ENCODE measurements at places on chromosomes 1 and 21. TPM values are rescaled to one million over a fixed set of nuclear protein-coding genes. Genes with fewer than 3 reads are reported as not detected.

DNA sequence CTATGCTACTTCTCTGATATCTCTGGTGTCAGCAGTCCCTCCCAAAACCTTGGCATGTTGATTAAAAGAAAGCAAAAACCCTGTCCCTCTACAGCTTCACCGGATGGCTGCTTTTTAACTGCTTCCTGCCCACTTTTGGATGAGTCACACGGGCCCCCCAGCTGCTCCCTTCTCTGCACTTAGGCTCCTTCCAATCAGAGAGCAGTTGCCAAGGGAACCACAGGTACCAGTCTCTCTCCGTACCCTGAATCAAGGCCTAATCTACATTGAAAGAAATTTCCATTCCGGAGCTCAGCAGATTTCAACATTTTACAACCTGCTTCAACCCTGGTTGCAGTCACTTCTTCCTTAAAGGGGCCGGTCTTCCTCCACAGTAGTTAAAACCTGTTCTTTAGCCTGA is 70.6 kb upstream of the GJB5 start:
- H3K4me1 ChIP-seq: no peaks in the 10 kb centered on the region
- no peaks in the 10 kb centered on the region for H3K27me3 ChIP-seq
- H3K36me3 ChIP-seq: no peaks in the 10 kb centered on the region
- no peak overlapping the region for H3K4me3 ChIP-seq
- DNase-seq: no peak

Gene CD53
- polyA plus RNA-seq: 1,104 TPM

Gene CEP170
- 7.4 TPM for polyA plus RNA-seq

Gene EBNA1BP2
- polyA plus RNA-seq: 53.9 TPM

Gene HPCAL4
- polyA plus RNA-seq: 2.5 TPM

DNA sequence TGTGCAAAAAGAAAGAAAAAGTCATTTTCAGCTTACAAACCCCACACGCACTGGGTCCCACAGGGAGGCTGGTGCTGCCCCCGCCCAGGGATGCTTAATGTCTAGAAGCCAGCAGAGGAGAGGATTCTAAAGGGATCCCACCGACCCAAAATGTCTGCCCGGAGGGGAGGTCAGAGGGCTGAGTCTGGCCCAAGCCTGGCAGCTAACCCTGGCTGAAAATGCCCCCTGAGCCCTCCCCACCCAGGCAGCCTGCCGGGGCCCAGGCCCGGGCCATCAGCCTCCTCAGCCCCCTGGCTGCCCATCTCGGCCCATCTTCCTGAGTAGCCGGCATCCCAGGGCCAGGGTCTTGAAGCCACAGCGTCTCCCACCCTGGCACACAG is 33.5 kb downstream of the ACOT7 start:
- H3K27me3 ChIP-seq: no peaks in the 10 kb centered on the region
- peak overlapping the region; percentile 41 for H3K4me3 ChIP-seq
- peaks cover 48% of the 10 kb centered on the region for H3K4me1 ChIP-seq
- no peaks in the 10 kb centered on the region for H3K36me3 ChIP-seq
- DNase-seq: no peak

DNA sequence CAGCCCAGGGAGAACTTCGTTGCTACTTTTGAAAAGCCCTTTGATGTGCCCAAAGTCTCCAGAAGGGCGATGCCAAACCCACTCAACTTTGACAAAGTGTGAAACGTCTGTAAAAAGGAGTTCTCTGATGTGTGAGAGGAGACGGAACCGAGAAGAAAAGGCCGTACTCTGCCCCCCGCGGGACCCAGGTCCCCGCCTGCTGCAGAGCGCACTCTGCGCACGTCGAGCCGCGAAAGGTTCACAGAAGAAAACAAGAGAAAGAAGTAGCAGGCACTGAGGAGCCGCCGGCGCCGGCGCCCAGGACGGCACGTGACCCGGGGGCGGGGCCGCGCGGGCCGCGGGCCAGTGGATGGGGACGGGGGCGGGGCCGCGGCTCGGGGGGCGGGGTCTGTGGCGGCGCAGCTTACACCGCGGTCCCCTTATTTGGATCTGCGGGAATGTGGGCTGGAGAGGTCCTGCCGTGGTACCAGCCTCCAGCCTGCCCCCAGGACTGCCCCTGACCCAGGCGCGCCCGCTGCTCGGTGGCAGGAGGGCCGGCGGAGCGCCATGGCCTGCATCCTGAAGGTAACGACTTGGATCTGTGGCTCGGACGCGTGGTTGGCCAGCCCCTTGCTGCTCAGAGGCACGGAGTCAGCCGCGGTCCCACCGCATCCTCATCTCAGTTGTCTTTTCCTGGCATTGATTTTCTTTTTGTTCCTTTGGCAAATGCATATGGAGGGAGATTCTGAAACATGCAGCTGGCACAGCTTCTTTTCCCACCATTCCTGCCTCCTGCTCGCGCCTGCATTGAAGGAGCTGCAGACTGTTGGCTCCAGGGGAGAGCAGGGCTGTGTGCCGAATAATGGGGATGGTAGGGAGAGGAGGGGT is at the start of gene ST6GALNAC3:
TSS of gene ST6GALNAC3 (plus strand) at position 426 of the 867 bp plus-strand sequence.
- peak within 1 kb of the TSS; percentile 72 for H3K4me3 ChIP-seq
- H3K4me1 ChIP-seq: peaks cover 8% of the 10 kb centered on the region
- peak; percentile 56 for DNase-seq
- H3K27ac ChIP-seq: no peak within 1 kb of the TSS
- no peaks in the 10 kb centered on the region for H3K27me3 ChIP-seq

Gene CHI3L2
- 20.8 TPM for polyA plus RNA-seq

DNA sequence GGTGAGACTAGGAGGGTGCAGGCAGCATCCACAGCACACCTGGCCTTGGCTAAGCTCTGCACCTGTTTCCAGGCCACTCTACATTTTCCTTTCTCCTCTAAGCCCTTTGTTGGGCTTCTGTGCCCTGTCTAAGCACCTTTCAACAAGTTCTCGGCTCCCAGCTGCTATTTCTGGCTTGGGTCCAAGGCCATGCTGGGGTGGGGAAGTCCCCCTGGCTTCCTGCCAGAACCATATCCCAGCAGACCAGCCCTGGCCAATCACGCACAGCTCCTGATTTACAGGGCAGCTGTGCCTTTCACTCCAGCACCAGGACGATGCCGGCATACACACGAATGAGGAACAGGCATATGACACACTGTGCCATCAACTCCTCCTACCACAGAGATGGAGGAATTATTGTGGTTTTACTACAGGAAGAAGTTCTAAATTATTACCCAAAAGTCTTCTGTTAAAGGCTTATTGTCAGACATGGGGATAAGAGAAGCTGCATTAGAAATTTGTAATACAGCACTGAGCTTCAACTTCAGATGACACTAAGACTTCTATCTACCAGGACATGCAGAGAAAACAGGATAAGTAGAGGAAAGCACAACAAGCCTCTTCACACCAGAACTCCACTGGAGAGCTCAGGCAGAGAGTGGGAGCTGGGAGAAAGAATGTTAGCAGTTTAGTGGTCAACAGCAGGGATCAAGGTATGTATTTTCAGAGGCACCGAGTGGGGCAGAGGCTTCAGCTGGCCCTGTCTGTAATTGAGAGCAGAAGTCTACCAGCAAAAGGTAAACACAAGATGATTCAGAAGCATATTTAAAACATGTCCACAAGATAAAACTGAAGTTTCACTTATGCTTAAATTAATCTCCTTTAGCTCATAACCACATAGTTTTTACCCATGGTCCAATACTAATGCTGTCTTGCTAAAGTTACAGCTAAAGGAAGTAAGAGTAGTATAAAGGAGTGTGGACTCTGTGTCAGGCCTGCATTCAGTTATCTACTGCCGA is 37.4 kb downstream of the TRIT1 start:
- no peaks in the 10 kb centered on the region for H3K27me3 ChIP-seq
- no peak overlapping the region for H3K4me3 ChIP-seq
- H3K4me1 ChIP-seq: peaks cover 58% of the 10 kb centered on the region
- peak; percentile 89 for DNase-seq
- H3K27ac ChIP-seq: peak overlapping the region; percentile 35
- H3K36me3 ChIP-seq: peaks cover 4% of the 10 kb centered on the region

GRCh38 chr1:210731193-210731592 is 402.5 kb downstream of the HHAT start:
- no peaks in the 10 kb centered on the region for H3K36me3 ChIP-seq
- H3K4me1 ChIP-seq: no peaks in the 10 kb centered on the region
- no peak for DNase-seq
- H3K27ac ChIP-seq: no peak overlapping the region
- no peak overlapping the region for H3K4me3 ChIP-seq

- H3K4me3 ChIP-seq: no peak overlapping the region
- no peaks in the 10 kb centered on the region for H3K36me3 ChIP-seq
- no peaks in the 10 kb centered on the region for H3K4me1 ChIP-seq
- no peak overlapping the region for H3K27ac ChIP-seq
- H3K27me3 ChIP-seq: no peaks in the 10 kb centered on the region
- DNase-seq: no peak
Observed at GRCh38 chr1:165610866-165611265, 20.2 kb upstream of the MGST3 start.

DNA sequence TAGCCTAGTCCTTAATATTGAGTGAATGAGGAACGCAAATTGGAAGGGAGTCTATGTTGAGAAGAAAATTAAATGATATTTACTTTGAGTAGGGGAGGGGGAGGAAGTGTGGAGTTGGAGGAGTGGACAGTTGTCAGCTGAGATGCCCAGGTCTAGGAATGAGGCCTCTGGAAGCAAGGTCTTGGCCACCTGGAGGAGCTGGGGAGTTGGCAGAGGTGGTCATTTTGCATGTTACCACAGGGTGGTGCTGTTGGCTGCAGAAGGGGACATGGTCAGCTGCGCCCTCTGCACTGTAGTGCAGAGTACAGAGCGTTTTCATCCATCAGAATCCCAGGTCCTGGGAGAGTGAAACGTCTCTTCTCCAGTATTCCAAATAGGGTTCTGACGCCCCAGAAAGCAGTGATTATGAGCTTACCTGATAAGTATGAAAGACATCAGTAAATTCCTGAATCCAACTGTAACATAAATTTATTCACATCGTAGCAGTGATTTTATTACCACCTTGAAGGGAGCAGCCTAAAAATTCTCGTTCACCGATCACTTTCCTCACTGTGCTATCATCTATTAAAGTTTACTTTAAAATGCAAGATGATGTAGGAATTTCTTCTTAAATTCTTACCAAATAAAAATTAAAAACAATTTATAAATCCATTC is 13.8 kb downstream of the PARK7 start:
- no peak overlapping the region for H3K27ac ChIP-seq
- H3K27me3 ChIP-seq: no peaks in the 10 kb centered on the region
- no peak overlapping the region for H3K4me3 ChIP-seq

Gene TEDDM1
- not detected for polyA plus RNA-seq

Gene SERPINC1
- not detected for polyA plus RNA-seq

Gene SYF2
- polyA plus RNA-seq: 90.7 TPM

DNA sequence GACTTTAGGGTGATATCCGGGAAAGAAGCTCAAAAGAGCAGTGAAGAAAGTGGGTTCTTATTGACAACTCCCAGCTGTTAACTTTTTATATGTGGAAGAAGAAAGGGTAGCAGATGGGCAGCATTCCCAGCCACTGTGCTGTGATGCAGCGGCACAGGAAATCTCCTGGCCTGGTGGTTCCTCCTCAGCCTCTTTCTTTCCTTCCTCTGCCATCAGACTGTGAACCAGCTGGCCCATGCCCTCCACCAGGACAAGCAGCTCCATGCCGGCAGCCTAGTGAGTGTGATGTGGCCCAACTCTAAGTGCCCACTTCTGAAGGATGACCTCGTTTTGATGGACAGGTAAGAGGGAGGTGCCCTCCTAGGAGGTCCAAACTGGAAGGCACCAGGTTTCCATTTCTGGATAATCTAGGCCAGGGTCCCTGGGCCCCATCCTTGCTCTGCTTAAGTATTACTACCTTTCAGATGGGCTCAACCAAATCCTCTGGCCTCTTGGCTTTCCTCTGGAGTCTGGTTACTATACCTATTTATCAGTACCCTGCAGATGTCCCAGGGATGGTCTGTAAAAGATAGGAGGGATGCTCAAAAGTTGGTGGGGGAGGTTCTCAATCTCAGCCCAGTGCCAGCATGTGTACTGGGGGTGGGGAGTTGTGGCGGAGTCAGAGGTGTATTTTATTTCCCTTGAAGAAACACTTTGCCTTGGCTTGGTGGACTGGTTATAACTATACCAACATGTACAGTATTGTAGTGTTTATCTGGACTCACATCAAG is 17.0 kb downstream of the MFN2 start:
- no peaks in the 10 kb centered on the region for H3K27me3 ChIP-seq
- H3K27ac ChIP-seq: no peak overlapping the region
- DNase-seq: no peak
- H3K4me1 ChIP-seq: no peaks in the 10 kb centered on the region
- no peak overlapping the region for H3K4me3 ChIP-seq
- H3K36me3 ChIP-seq: peaks cover 44% of the 10 kb centered on the region

DNA sequence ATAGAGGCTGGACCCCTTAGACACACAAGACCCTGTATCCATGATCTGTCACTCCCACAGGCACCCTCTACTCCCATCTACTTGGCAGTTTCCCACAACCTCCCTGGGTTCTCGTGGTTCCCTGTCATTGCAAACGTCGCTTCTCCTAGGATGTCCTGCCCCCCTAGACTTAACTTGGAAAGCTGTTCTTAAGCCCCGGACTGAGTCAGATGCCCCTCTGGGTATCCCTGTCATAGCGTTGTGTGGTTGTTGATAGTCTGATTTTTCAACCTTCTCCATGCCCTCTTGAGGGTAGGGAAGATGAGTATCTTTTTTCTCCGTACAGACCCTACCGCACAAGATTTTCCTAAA is 11.8 kb downstream of the RCC1 start:
- H3K27ac ChIP-seq: peak overlapping the region; percentile 75
- no peak for DNase-seq
- peak overlapping the region; percentile 51 for H3K4me3 ChIP-seq
- no peaks in the 10 kb centered on the region for H3K27me3 ChIP-seq
- peaks cover 5% of the 10 kb centered on the region for H3K36me3 ChIP-seq

- H3K4me1 ChIP-seq: no peaks in the 10 kb centered on the region
- H3K4me3 ChIP-seq: no peak overlapping the region
- H3K27me3 ChIP-seq: no peaks in the 10 kb centered on the region
- H3K27ac ChIP-seq: no peak overlapping the region
- no peak for DNase-seq
Observed at GRCh38 chr21:21996891-21997290, 998.7 kb downstream of the NCAM2 start.

GRCh38 chr1:22018583-22019559 is 17.4 kb downstream of the CELA3A start:
- peaks cover 25% of the 10 kb centered on the region for H3K4me1 ChIP-seq
- peak; percentile 29 for DNase-seq
- no peaks in the 10 kb centered on the region for H3K27me3 ChIP-seq
- no peak overlapping the region for H3K4me3 ChIP-seq
- peak overlapping the region; percentile 26 for H3K27ac ChIP-seq
- H3K36me3 ChIP-seq: no peaks in the 10 kb centered on the region

DNA sequence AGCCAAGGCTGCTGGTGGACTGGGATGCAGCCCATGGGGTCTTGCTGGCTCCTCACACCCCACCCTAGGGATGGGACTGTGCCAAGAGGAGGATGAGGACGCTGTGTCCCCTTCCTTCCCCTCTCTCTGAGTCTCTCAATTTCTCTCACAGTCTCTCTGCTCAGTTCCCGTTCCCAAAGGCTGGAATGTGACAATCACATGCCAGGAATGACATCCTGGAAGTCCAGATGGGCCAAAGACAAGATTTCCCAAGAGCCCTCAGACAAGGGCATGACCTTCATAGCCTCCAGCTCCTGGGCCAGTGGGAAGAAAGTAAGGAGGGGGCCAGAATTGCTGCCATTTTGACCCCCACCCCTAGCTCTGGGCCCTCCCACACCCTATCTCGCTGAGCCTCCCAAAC is 7.6 kb upstream of the CDCP2 start:
- no peak overlapping the region for H3K4me3 ChIP-seq
- no peak overlapping the region for H3K27ac ChIP-seq
- no peaks in the 10 kb centered on the region for H3K27me3 ChIP-seq

GRCh38 chr1:242243472-242243871 is 244.6 kb upstream of the MAP1LC3C start:
- DNase-seq: no peak
- H3K4me1 ChIP-seq: no peaks in the 10 kb centered on the region
- H3K4me3 ChIP-seq: no peak overlapping the region
- no peak overlapping the region for H3K27ac ChIP-seq
- no peaks in the 10 kb centered on the region for H3K36me3 ChIP-seq
- H3K27me3 ChIP-seq: no peaks in the 10 kb centered on the region

- H3K36me3 ChIP-seq: no peaks in the 10 kb centered on the region
- peaks cover 99% of the 10 kb centered on the region for H3K4me1 ChIP-seq
- peak overlapping the region; percentile 60 for H3K27ac ChIP-seq
- no peak for DNase-seq
Observed at GRCh38 chr1:26285366-26286063, 5.6 kb downstream of the SH3BGRL3 start.
